Natural killer cell treated with Interleukin-12 subunit alpha and Interleukin-12 subunit beta and Interleukin-15 and Interleukin-18, amount 100 ng/mL, for 72 hours (primary cell): ENCODE measurements at places on chromosomes 2 and 18. TPM values are rescaled to one million over a fixed set of nuclear protein-coding genes. Genes with fewer than 3 reads are reported as not detected.

- H3K27ac ChIP-seq, result no peak overlapping the region
- DNase-seq, result no peak
- H3K36me3 ChIP-seq, result no peaks in the 10 kb centered on the region
- H3K27me3 ChIP-seq, result no peaks in the 10 kb centered on the region
- H3K4me1 ChIP-seq, result peaks cover 6% of the 10 kb centered on the region
Observed at GRCh38 chr2:33166287-33166881, 219.6 kb downstream of the LTBP1 start.

The PELI1 gene
- 51.1 TPM for total RNA-seq

- H3K4me3 ChIP-seq, result no peak overlapping the region
- H3K27ac ChIP-seq, result no peak overlapping the region
- peaks cover 30% of the 10 kb centered on the region for H3K36me3 ChIP-seq
- no peaks in the 10 kb centered on the region for H3K4me1 ChIP-seq
Observed at GRCh38 chr18:70059684-70060083, 112.0 kb upstream of the CD226 start.

DNA sequence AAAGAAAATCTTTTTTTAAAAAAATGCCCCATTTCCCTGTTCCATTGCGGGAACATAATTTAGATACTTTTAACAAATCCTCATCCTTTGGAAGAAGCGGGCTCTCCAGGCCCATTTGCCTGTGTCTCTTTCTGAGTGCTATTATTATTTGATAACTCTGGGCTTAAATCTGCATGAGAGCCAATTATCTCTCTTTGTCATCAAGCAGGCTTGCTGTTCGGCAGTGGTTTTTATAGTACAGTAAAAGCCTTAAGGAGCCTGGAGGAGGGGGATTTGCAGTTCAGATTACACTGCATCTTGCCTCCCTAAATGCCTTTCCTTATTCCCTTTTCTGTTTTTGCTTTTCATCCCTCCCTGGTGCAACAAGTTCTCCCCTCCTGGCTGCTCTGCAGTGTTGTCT lies 50.6 kb downstream of the CELF4 start:
- H3K27ac ChIP-seq, result no peak overlapping the region
- no peaks in the 10 kb centered on the region for H3K4me1 ChIP-seq
- H3K36me3 ChIP-seq, result no peaks in the 10 kb centered on the region
- H3K4me3 ChIP-seq, result no peak overlapping the region
- peaks cover 6% of the 10 kb centered on the region for H3K27me3 ChIP-seq
- no peak for DNase-seq

The DNAJC5G gene
- not detected for total RNA-seq

The SLC11A1 gene
- total RNA-seq, result 0.11 TPM

DNA sequence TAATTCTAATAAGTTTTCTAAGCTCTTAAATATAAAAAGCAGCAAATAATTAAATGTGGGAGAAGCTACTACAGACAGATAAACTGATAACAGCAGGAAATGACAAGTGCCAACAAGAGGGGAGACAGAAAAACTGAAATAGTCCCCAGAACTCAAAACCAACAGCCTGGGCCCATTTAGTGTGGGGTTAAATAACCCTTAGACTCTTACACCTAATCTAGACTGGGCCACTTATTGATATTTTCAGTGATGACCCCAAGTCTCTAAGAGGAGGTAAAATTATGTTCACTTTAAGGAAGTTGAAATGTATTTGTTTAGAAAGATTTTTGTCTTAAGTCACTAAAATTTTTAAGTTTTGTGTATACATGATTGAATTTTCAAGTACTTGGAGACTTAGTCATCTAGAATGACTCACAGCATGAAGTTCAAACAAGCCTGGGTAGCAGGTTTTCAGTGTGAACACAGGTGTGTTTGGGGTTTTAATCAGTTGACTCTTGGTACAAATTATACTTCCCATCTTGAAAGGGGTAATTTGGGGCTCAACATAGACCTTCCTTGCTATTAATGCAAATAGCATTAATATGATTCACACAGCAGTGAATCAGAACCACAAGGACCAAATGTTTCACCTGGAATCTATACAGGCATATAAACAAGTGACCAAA lies 54.9 kb upstream of the MYO3B start:
- no peak overlapping the region for H3K4me3 ChIP-seq
- no peaks in the 10 kb centered on the region for H3K27me3 ChIP-seq
- H3K4me1 ChIP-seq, result no peaks in the 10 kb centered on the region
- H3K27ac ChIP-seq, result no peak overlapping the region
